Psoas muscle (tissue), 8 donors: ENCODE measurements at places on chromosomes 6 and 20. TPM values are rescaled to one million over a fixed set of nuclear protein-coding genes. Genes with fewer than 3 reads are reported as not detected.

GRCh38 chr20:35271904-35272303, 6.0 kb downstream of the MMP24OS start:
- no peak overlapping the region for H3K27ac ChIP-seq
- H3K4me3 ChIP-seq = no peak overlapping the region
- peaks cover 6% of the 10 kb centered on the region for H3K4me1 ChIP-seq
- peaks cover 64% of the 10 kb centered on the region for H3K36me3 ChIP-seq

DNA sequence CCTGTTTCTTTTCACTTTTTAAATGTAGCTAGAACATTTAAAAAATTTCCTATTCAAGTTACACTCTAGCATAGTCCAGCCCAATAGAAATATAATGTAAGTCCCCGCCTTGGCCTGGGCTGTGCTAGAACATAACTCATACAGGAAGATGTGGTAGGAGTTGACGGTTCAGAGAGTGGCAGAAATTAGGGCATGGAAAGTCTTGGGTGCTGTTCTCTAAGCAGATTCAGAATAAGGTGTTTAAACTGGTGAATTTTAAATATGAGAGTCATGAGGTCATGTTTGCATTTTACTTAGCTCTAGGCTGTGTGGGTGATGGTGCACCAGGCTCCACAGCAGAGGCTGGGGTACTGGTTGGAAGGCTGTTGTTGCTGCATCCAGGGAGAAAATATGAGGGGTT, 256.5 kb downstream of the FARS2 start:
- no peak overlapping the region for H3K27ac ChIP-seq
- H3K4me3 ChIP-seq = no peak overlapping the region
- H3K4me1 ChIP-seq = no peaks in the 10 kb centered on the region

GRCh38 chr6:41343641-41344187, 8.3 kb downstream of the NCR2 start:
- no peak overlapping the region for H3K4me3 ChIP-seq
- DNase-seq = no peak
- no peaks in the 10 kb centered on the region for H3K36me3 ChIP-seq
- no peaks in the 10 kb centered on the region for H3K4me1 ChIP-seq
- no peak overlapping the region for H3K27ac ChIP-seq
- peaks cover 4% of the 10 kb centered on the region for H3K27me3 ChIP-seq

DNA sequence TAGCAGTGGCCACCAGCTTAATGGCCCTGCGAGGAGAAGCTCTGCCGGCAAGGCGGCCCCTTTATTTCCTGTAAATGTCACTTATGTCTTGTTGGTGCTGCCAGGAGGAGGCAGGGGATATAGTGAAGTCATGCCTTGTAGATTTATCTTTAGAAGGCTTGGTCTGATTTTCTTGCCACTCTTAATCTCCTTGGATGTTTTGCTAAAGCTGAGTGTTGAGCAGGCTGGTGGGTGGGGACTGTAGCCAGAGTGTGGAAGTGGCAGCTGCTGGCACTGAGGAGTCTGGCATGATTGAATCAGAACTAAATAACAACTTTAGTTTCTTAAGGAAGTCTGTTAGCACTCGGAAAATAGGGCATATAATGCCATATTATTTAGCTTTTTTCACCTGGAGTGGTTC, 77.9 kb downstream of the PHF20 start:
- no peaks in the 10 kb centered on the region for H3K27me3 ChIP-seq
- peaks cover 35% of the 10 kb centered on the region for H3K4me1 ChIP-seq
- no peak for DNase-seq
- peak overlapping the region; percentile 73 for H3K27ac ChIP-seq
- H3K36me3 ChIP-seq = peaks cover 49% of the 10 kb centered on the region

GRCh38 chr20:36795691-36796090, 22.1 kb upstream of the DSN1 start:
- no peak overlapping the region for H3K4me3 ChIP-seq
- H3K36me3 ChIP-seq = peaks cover 64% of the 10 kb centered on the region
- no peak overlapping the region for H3K27ac ChIP-seq
- no peaks in the 10 kb centered on the region for H3K4me1 ChIP-seq
- DNase-seq = no peak
- no peaks in the 10 kb centered on the region for H3K27me3 ChIP-seq

DNA sequence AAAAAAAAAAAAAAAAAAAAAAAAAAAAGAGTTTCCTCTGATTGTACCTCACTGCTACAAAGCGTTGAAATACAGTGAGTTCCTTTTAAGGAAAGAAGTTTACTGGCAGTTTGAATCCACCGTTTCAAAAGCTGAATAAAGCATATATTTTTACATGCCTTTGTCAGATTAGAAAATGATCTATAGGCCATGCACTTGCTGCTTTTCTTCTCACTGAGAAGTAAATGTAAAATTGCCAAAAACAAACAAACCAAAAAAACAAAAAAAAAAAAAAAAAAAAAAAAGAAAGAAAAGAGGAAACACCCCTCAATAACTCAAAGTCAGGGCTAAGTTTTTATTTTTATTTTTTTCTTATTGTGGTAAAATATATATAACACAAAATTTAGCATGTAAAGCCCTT, 81.9 kb downstream of the LYRM4 start:
- no peak for DNase-seq
- no peak overlapping the region for H3K27ac ChIP-seq
- H3K27me3 ChIP-seq = no peaks in the 10 kb centered on the region
- H3K4me3 ChIP-seq = no peak overlapping the region

Gene PCED1A
- total RNA-seq = 9.6 TPM

Gene ATRN
- total RNA-seq = 14.7 TPM

DNA sequence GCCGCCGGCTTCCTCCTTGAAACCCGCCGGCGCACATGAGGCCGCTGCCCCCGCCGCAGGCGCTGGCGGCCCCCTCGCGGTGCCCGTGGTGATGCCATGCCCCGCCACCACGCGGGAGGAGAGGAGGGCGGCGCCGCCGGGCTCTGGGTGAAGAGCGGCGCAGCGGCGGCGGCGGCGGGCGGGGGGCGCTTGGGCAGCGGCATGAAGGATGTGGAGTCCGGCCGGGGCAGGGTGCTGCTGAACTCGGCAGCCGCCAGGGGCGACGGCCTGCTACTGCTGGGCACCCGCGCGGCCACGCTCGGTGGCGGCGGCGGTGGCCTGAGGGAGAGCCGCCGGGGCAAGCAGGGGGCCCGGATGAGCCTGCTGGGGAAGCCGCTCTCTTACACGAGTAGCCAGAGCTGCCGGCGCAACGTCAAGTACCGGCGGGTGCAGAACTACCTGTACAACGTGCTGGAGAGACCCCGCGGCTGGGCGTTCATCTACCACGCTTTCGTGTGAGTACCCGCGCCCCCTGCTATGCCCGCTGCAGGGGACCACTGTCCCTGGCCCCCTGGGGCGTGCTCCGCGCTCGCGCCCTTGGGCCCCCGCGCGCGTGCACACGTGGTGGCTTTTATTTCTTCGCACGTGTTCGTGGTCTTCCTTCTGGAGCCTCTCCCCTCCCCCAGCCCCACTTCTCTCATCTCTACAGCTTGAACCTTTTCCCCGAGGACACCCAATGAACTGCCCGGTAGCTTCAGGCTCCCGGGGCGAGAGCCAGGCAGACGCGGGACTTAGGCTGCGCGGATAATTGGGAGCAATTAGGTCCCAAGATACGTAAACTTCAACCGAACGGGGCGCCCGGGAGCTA, 453 bp downstream of the KCNQ5 start:
- H3K27ac ChIP-seq = peak overlapping the region; percentile 88
- DNase-seq = peak; percentile 52
- H3K4me1 ChIP-seq = peaks cover 21% of the 10 kb centered on the region

GRCh38 chr6:2225422-2226392, 19.7 kb downstream of the GMDS start:
- no peak for DNase-seq
- H3K27ac ChIP-seq = no peak overlapping the region
- H3K27me3 ChIP-seq = no peaks in the 10 kb centered on the region
- no peaks in the 10 kb centered on the region for H3K4me1 ChIP-seq
- H3K36me3 ChIP-seq = no peaks in the 10 kb centered on the region

GRCh38 chr6:74415056-74415455, 719.1 kb downstream of the CD109 start:
- no peak for DNase-seq
- no peak overlapping the region for H3K4me3 ChIP-seq
- no peak overlapping the region for H3K27ac ChIP-seq

DNA sequence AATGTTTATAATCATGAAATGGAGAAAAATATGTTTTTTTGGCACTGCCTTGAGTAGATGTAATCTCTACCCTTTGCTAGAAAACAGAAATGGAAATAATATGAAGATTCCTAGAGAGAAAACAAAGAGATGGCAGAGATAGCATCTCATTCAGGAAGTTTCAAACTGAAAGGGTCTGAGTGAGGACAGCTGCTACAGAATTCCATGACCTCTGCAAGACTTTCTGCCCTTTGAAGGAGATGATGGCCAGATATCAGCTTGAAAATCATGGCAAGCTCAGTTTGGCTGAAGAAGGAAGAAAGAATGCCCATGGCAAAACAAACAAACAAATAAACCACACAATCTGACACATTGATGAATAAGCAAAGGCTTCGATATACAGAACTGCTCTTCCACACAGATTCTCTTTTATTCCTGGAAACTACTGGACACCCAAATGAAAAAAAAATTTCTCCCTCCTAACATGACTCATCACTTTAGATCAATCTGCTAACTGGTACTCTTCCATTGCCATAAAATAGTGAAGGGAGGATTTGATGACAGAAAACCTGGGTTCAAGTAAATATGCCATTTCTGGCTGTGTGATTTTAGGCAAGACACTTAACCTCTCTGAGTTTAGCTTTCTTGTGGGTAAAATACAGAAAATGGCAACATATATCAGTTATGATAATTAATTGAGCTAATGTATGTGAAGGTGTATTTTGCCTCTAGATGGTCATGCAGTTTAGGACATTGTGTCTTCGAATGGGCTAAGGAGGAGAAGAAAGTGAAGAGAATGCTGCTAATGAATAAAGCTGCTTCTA, 105.9 kb upstream of the SPACA1 start:
- no peaks in the 10 kb centered on the region for H3K36me3 ChIP-seq
- peaks cover 11% of the 10 kb centered on the region for H3K4me1 ChIP-seq
- H3K4me3 ChIP-seq = no peak overlapping the region
- no peak overlapping the region for H3K27ac ChIP-seq

GRCh38 chr6:157530126-157530525, 149.1 kb downstream of the ZDHHC14 start:
- H3K27me3 ChIP-seq = no peaks in the 10 kb centered on the region
- no peak overlapping the region for H3K4me3 ChIP-seq
- no peak for DNase-seq
- no peaks in the 10 kb centered on the region for H3K36me3 ChIP-seq
- peaks cover 52% of the 10 kb centered on the region for H3K4me1 ChIP-seq
- H3K27ac ChIP-seq = peak overlapping the region; percentile 72

Gene PSORS1C1
- 0.07 TPM for total RNA-seq

DNA sequence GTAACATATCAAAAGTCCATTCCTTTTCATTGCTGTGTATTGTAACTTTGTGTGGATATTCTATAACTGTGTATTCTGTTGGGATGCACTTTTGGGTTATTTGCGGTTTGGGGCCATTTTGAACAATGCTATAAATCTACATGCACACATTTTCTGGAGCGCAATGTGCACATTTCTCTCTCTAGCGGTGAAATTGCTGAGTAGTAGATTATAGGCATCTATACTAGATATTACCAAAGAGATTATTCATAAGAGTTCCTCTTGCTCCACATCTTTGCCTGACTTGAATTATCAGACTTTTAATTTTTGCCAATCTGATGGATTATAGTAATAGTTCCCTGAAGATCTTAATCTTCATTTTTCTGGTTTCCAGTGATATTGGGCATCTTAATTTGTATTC, 18.3 kb upstream of the FRK start:
- H3K27me3 ChIP-seq = no peaks in the 10 kb centered on the region
- H3K27ac ChIP-seq = no peak overlapping the region
- no peak overlapping the region for H3K4me3 ChIP-seq
- no peaks in the 10 kb centered on the region for H3K36me3 ChIP-seq
